NCI-H146 (cell line): ENCODE measurements at places on chromosomes 5 and 9.

DNA sequence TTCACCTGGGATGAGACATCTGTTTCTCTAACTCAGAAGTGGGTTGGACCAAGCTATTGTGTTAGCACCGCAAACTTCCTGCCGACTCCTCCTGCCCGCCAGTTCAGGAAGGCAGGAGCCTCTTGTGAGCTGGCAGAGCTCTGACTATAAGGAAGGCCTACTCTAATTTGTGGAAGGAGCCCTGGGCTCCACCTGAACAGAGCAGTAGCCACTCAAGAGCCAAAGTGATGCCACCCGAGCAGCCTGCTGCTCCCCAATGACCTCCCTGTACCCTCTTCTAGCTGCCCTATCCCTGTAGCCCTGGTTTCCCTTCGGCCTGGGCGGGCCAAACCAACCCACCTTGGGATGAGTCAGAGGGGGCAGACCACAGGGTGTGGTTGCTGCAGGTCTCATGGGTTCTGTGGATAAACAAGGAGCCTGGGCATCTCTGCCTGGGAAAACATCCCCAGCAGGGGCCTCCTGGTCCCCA lies 81.6 kb downstream of the PSD2 start:
- DNase-seq = no peak

- no peak for DNase-seq
Measured at GRCh38 chr5:179887802-179888201, 19.9 kb downstream of the TBC1D9B start.

GRCh38 chr9:114787214-114787613 lies 18.6 kb downstream of the TNFSF15 start:
- DNase-seq = no peak

DNA sequence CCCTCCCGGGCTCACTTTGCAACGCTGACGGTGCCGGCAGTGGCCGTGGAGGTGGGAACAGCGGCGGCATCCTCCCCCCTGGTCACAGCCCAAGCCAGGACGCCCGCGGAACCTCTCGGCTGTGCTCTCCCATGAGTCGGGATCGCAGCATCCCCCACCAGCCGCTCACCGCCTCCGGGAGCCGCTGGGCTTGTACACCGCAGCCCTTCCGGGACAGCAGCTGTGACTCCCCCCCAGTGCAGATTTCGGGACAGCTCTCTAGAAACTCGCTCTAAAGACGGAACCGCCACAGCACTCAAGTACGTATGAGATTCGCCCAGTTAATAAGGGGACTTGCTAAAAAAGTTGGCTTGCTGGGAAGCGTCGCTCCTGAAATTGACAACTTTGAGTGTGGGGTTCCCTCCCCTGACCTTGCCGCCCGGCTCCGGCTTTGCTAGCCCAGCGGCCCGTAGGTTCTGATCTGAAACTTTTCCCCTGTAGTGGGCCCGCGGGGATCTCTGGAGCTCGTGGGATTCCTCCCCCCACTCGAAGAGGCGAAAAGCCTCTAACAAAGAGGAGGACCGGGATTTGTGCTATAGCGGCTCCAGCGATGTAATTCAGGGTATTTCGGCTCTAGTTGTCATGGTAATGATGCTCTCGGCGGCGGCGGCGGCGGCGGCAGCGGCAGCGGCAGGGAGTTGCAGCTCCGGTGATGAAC lies 572 bp downstream of the NR4A3 start:
- peak; percentile 29 for DNase-seq

GRCh38 chr9:17810728-17811571 lies 232.1 kb downstream of the SH3GL2 start:
- DNase-seq = peak; percentile 37

GRCh38 chr9:136799854-136800657 lies 3.9 kb downstream of the CCDC183 start:
- peak; percentile 92 for DNase-seq

DNA sequence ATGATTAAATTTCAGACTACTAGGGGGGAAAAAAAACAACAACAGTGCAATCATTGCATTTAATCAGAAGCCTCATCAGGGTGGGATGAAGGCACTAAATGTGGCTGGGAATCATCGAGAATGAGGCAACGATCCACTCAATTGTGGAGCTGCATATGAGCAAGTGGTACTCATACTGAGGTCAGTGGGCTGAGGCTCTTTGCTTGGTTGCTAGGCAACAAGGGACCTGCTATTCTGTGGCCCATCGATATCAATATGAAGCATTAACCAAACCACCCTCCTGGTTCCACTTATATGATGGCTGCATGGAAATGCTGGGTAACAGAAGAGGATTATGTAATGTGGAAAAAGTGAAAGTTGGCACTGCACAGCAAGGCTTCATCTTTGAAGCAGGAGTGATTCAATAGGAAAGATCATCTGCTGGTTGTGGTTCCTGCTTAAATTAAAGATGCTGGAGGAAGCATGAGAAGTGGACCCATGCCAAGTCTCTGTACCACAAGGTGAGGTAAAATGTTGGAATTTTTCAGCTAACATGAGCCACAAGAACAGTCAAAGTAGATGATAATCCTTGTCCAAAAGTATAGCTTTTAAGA lies 159.8 kb upstream of the HMHB1 start:
- peak; percentile 2 for DNase-seq

GRCh38 chr5:5558638-5559527 lies 136.4 kb downstream of the ICE1 start:
- DNase-seq = no peak

GRCh38 chr9:79221084-79221483 lies 350.7 kb upstream of the TLE4 start:
- no peak for DNase-seq

DNA sequence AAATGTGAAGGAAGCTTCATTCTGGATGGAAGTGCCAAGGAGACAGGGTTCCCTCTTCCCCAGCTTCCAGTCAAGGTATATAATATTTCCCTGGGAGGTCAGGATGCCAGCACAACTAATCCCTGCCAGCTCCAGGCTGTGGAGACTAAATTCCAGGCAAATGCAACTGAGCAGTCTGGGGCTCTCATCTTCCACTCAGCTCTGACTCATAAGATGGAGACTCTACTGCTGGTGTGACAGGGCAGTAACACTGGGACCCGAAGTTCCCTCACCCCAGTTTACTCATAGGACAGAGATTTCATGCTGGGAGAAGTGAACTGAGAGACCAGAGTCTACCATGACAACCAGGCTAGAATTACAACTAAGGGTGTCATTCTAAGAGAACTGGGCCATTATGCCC lies 235.4 kb downstream of the FSTL4 start:
- DNase-seq = no peak

DNA sequence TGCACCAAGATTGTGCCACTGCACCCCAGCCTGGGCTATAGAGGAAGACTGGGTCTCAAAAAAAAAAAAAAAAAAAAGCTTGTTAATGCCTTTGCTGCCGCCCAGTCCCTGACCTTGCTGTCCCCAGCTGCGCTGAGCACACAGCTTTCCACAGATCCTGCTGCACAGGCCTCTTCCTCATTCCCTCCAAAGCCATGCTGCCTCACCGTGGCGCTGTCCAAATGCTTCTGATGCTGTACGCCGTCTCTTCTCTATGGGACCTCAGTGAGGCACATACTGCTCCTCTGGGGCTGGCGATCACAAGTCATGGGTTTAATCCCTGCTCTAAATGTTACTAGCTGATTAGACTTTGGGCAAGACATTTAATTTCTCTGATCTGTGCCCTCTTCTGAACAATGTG lies 234.1 kb downstream of the FBXL7 start:
- no peak for DNase-seq

GRCh38 chr9:125409637-125410521 lies 148.3 kb downstream of the GAPVD1 start:
- peak; percentile 60 for DNase-seq

DNA sequence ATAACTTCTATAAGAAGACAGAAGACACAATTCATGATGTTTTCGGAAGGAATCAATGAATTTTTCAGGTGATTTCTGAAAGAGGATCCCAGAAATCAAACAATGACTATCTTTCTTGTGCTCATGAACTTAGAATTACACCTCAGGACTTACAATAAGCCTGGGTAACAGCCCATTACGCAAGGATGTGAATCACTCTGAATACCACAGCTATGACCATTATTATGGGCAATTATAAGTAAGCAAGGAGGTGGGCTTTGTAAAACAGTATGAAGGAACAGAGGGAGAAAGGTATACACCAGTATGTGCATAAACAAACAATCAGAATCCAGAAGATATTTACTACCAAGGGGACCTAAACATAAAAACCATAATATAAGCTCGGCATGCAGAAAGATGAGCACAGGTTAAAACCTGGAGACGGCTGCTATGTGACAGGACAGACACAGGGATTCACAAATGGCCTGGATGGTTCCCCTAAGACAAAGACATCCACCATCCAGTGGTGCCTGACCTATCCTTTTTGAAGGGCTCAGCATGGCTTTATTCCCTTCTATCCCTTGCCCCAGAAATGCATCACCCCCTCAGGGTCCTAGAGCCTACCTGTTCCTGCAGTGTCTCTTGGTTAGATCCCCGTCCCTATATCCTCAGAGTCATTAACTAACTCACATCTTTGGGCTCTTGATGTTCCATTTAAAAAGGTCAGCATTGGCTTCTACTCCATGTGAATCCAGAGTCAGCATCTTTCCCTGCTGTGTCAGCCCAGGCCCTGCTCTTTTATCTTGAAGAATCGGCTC lies 21.8 kb upstream of the PPP2CA start:
- no peak for DNase-seq

DNA sequence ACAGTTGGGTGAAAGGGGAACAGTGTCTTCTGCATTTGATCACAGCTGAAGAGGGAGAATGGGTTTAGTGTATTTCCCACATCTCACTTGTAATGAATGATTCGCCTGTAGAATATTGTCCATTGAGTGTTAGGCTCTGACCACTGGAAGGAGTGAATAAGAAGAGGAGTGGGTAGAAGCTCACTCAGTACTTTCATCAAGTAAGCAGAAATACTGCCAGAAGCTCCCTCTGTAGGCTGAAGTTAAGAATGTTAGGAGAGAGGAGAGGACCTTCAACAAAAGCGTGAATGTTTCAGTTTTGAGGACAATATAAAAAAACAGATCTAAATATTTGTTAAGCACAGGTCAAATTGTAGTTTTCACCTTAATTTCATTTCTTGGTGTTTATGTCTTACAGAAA lies 27.5 kb downstream of the FSD1L start:
- DNase-seq = no peak

DNA sequence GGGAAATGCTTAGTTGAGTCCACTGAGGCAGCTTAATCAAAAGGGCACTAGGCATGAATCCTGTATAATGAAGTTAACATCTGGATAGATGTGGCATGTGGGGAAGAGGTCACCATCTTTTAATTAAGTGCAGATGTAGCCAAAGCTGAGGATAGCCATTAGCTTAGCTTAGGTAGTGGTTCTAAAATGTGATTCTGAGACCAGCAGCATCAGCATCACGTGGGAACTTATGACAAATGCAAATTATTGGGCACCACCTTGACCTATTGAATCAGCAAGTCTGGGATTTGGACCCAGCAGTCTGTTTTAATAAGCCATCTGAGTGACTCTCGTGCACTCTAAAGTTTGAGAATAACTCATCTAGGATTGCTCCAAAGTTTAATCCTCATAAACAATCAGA lies 63.8 kb downstream of the SNCAIP start:
- DNase-seq = no peak

DNA sequence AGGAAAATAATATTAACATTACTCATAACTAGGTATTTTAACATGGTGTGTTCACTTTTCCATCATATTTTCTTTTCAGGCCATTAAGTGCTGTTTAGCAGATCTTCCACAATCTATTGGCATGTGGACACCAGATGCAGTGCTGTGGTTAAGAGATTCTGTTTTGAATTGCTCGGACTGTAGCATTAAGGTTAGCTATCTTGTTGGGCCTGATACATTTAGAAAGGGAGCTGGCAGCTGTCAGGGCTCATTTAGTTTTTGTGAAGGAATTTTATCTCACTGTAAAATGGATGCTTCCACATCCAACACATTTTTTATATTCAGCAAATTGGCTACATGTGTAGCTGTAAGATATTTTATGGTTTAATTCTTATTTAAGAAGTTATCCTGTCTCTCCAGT lies 20.7 kb upstream of the TMOD1 start:
- DNase-seq = no peak

DNA sequence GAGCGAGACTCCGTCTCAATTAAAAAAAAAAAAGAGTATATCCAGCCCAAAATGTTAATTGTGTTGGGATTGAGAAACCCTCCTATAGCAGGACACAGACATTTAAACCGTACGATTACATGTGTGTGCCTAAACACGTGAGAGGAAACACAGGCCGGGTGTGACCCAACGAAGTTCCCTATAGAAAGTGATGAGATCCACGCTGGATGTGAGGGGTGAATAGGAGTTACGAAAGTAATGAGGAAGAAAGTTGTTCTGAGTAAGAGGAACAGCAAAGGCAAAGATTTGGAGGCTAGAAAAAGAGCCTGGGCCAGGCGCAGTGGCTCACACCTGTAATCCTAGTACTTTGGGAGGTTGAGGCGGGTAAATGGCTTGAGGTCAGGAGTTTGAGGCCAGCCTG lies 13.6 kb downstream of the NAIF1 start:
- DNase-seq = no peak

GRCh38 chr5:142280066-142281007 lies 44.5 kb downstream of the SPRY4 start:
- DNase-seq = peak; percentile 24

DNA sequence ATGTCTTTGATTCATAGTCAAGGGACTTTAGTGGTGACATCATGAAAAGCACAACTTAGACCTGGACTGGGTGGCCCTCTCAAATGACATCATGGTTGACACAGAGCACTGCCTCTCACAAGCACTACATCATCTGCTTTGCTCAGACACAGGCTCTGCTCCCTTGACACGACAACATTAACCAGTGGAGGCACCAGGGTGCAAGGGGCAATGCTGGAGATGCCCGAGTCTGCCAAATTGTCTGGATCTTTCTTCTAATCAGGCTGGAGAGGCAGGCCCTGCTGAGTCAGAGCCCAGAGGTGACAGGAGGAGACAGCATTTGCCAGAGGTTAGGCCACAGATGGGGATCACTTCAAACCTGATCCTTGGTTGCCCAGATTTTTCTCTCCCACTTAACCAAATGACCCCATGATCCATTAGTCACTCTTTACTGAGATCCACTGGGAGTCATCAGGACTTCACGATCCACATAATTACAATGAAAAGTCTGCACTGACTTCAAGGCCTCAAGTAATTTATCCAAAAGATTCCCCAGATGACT lies 174.4 kb downstream of the SLIT3 start:
- DNase-seq = no peak

- no peak for DNase-seq
Measured at GRCh38 chr5:153780876-153781705, 257.6 kb downstream of the FAM114A2 start.

DNA sequence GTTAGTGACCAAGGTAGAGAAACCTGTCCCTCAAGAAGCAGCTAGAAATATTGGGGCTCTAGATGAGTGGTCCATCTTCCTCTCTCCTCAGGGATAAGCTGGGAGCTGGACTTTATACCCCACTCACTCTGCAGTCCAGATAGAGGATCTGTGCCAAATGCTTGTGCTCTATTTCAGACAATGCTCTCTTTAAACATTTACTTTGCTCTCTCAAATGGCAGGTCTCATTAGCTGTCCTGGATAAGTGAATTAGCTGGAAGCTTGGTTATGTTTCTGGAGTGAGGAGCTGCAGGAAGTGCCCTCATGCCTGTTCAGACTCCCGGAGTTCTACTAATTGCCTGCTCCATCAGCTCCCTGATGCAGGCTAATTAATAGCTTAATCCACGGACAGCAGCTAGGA lies 151.1 kb upstream of the CCDC152 start:
- DNase-seq = no peak
